Effector memory CD8-positive, alpha-beta T cell (primary cell): ENCODE measurements at places on chromosomes 7 and 10.

- no peak overlapping the region for H3K27ac ChIP-seq
- no peak for DNase-seq
- H3K4me3 ChIP-seq = no peak overlapping the region
- no peaks in the 10 kb centered on the region for H3K4me1 ChIP-seq
- no peaks in the 10 kb centered on the region for H3K36me3 ChIP-seq
Measured at GRCh38 chr7:86025807-86026206, 617.9 kb upstream of the GRM3 start.

DNA sequence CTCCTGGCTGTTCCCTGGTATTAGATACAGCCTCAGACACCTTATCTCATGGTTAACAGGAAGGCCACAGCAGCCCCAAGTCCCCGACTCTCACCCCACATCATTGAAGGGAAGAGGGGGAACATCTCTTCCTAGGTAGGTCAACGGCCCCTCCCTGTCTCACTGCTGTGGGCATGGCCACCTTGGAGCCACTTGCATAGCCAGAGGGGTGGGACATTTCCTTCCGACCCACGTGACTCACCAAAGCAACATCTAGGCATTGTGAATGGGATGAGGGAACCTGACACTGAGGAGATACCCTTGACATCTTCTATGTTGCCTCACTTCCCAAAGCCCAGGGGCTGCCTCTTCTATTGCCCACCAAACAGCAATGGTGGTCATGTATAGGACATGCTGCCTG is 68.5 kb upstream of the GPR26 start:
- no peak overlapping the region for H3K27ac ChIP-seq
- H3K36me3 ChIP-seq = no peaks in the 10 kb centered on the region
- H3K4me1 ChIP-seq = no peaks in the 10 kb centered on the region

DNA sequence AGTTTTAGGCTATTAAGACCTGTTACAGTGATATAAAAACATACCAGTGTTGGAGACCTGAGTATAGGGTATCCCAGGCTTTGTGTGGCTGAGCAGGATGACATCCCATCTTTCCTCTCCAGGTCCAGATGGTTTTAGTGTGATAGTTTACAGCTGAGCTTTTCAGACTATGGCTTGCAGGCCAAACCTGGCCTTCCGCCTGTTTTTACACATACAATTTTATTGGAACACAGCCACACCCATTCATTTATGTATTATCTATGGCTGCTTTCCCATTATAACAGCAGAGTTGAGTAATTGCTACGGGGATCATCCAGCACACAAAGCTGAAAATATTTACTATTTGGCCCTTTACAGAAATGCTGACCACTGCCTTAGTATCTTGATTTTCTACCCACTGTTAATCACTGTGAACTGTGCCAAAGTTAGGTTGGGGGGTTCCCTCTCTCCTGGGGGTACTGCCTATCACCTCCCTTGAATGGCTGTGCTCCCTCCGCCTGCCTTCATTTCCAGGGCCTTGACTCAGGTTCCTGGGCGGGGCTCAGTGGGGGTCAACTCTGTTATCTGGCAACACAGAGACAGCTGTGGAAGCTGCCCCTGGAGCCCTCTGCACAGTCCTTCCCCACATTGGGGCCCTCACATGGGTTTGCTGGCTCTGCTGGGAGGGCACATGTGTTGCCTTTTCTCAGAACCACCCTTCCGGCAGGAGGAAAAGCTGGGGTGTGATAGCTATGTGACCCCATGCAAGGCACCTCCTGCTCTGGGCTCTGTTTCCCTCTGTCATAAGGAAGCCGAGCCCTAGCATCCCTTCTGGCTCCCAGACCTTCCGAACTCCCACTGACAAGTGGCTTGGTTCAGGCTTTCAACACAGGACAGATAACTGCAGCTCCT is 40.3 kb upstream of the SH2D4B start:
- H3K36me3 ChIP-seq = peaks cover 30% of the 10 kb centered on the region
- no peaks in the 10 kb centered on the region for H3K27me3 ChIP-seq

DNA sequence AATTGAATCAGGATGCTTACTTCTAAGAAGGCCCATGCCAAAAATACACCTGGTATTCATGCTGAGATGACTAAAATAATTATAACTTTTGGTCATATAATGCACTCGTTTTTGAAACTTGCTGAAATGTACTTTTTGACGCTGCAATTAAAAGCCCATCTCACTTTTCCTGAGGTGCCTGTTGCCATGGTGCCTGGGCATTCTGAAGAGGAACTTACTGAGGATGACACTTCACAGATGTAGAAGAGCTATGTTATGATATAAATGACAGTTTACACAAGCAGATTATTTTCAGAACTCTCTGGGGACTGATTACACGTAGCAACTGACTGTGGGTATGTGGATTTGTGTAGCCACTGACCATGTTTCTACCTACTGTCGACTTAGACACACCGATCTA is 182.4 kb downstream of the TPK1 start:
- no peak overlapping the region for H3K4me3 ChIP-seq
- no peak for DNase-seq
- no peaks in the 10 kb centered on the region for H3K4me1 ChIP-seq

DNA sequence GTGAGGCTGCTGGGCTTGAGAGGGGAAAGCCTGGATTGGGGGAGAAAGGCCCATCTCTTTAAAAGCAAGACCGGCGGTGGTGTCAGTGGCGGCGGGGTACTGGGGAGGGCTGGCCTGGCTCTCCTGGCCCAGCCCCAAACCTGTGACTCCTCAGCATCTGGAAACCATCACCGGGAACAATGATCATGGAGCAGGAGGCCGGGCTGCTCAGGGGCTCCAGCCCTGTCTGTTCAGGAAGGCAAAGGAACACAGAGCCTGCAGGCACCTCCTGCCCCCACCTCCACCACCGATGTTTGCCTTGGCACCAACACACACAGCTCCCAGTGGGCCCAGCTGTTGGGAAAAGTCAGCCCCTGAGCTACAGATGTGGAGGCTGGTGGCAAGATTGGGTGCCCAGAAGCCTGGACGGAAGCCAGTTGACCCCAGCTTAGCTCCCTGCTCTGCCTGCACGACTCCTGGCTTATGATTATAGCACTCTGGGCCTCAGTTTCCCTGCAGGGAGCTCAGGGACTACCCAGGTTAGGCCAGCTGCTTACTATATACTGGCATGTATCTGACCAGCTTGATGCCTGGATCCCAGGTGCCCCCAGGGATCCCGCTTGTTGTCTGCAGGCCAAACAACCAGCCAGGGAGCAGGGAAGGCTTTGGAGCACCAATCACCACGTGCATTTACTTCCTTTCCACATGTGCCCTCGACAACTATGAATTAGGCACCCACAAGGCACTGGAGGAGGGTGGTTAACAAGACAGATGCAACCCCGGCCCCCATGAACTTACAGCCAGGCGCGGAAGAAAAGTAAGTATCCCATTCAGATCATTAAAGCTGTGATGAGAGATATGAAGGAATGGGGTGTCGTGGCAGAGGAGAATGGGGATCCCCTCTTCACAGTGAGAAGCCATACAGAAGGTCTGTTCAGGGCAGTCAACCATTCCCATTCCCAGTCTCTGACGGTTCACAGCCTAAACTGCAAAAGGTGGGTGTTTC is 37.3 kb downstream of the ZCCHC24 start:
- DNase-seq = no peak
- H3K27ac ChIP-seq = no peak overlapping the region
- no peak overlapping the region for H3K4me3 ChIP-seq
- H3K36me3 ChIP-seq = no peaks in the 10 kb centered on the region
- H3K27me3 ChIP-seq = no peaks in the 10 kb centered on the region
- H3K4me1 ChIP-seq = peaks cover 3% of the 10 kb centered on the region

- no peak overlapping the region for H3K27ac ChIP-seq
- H3K36me3 ChIP-seq = peaks cover 4% of the 10 kb centered on the region
- H3K4me3 ChIP-seq = no peak overlapping the region
- H3K27me3 ChIP-seq = no peaks in the 10 kb centered on the region
Measured at GRCh38 chr7:117036836-117037235, 83.5 kb downstream of the ST7 start.

GRCh38 chr10:130739757-130740145 is 571.8 kb downstream of the TCERG1L start:
- no peaks in the 10 kb centered on the region for H3K36me3 ChIP-seq
- H3K27ac ChIP-seq = no peak overlapping the region
- no peaks in the 10 kb centered on the region for H3K4me1 ChIP-seq
- H3K27me3 ChIP-seq = no peaks in the 10 kb centered on the region

DNA sequence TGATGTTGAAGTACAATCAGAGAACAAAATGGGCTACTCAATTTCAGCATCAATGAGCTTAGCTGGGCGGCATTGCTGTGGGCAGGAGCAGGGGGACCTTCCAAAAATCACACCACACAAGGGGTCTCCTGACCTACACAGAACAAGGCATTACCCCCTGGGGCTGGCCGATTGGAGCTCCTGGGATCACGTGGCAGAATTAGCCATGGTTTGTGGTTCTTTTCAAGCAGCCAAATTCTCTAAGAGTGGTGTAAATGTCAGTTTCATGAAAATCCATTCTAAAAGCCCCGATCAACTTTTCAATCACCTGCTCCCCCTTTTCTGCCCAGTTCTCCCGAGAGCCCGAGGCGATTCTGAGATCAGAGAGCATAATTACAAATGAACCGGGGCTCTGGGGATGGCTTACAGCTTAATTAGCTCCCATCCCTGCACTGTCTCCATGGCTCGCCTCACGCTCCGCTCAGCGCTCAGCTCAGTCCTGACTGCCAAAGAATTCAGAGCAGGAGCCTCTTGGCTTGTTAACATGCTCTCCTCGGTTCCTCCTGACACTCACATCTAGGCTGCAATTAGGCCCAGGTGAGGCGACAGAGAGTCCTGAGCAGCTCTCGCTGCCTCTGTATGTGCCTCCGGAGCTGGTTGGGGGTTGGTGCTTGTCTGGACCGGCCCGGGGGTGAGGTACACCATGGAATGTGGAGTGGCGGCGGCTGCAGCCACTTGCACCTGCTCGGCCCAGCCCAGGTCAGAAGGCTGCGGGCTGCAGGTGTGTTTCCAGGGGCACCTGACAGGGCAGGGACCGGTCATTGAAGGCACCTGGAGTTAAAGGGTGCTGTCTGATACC is 111.8 kb downstream of the WDR11 start:
- H3K4me3 ChIP-seq = no peak overlapping the region
- peaks cover 5% of the 10 kb centered on the region for H3K36me3 ChIP-seq
- H3K27ac ChIP-seq = no peak overlapping the region
- H3K4me1 ChIP-seq = no peaks in the 10 kb centered on the region
- H3K27me3 ChIP-seq = peaks cover 46% of the 10 kb centered on the region
- no peak for DNase-seq

DNA sequence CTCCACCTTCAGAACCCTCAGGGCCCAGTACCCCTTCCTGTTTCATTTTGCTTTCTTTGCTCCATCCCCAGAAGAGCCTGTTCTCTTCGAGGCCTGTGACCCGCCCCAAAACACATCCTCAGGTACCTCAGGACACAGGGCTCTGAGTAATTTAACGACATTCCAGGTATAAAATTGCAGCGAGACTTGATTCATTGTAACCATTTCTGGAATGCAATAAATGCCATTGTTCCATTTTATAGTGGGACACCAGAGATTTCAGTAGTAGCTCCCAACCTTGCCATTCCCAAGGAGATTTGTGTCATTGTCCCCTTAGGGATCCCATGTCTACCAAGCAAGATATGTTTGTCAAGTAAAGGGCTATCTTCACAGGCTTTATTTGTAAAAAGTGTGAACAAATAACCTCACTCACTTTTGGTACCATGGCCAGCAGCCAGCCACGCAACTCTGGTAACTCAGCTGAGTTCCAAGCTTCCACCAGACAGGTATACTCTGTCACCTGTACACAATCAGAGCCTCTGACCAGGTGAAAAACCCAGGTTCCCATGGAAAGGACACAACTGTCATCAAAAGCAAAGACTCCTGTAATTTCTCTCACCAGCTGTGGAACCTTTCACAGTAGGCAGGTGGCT is 441.3 kb downstream of the PLXNA4 start:
- no peaks in the 10 kb centered on the region for H3K36me3 ChIP-seq
- H3K27ac ChIP-seq = no peak overlapping the region
- H3K4me3 ChIP-seq = no peak overlapping the region
- H3K4me1 ChIP-seq = no peaks in the 10 kb centered on the region
- H3K27me3 ChIP-seq = peaks cover 29% of the 10 kb centered on the region

DNA sequence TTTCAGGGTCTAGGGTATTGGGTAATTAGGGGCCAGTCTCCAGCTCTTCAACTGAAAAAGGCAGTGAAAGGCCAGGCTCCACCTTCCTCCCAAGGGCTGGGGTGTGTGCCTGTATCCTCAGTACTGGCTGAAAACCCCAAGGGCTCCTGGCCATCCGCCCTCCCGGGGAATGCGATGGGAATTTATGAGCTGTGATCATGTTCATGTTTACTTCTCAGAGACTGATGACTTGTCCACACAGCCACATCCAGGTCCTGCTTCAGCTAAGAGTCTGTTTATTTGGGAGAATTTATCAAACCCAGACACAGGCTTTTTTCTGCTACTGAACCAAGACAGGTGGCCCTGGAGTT is 91.7 kb downstream of the CCDC3 start:
- H3K4me3 ChIP-seq = no peak overlapping the region
- H3K36me3 ChIP-seq = peaks cover 3% of the 10 kb centered on the region
- no peak overlapping the region for H3K27ac ChIP-seq
- no peak for DNase-seq
- no peaks in the 10 kb centered on the region for H3K4me1 ChIP-seq

- H3K36me3 ChIP-seq = no peaks in the 10 kb centered on the region
- DNase-seq = no peak
- H3K27me3 ChIP-seq = peaks cover 22% of the 10 kb centered on the region
- H3K4me1 ChIP-seq = no peaks in the 10 kb centered on the region
Measured at GRCh38 chr7:47582764-47583738, 1.1 kb upstream of the TNS3 start.

GRCh38 chr10:12735843-12736462 is 265.6 kb downstream of the CCDC3 start:
- H3K36me3 ChIP-seq = peaks cover 6% of the 10 kb centered on the region
- no peak overlapping the region for H3K4me3 ChIP-seq
- DNase-seq = no peak

DNA sequence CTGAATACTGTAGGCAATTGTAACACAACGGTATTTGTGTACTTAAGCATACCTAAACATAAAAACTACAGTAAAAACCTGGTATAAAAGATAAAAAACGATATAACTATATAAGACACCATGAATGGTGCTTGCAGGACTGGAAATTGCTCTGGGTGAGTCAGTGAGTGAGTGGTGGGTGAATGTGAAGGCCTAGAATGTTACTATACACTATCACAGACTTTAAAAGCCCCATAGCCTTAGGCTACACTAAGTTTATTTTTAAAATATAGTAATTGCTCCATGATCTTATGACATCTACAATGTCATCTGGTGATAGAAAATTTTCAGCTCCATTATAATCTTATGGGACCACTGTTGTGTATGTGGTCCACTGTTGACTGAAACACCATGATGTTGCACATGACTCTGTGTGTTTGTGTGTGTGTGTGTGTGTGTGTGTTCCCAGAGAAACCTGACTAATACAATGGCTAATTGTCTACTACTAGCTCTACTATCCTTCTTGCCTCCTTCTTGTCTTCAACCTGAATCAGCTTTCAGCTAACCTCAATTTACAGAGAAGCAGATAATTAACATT is 27.6 kb upstream of the PRPF18 start:
- no peaks in the 10 kb centered on the region for H3K4me1 ChIP-seq
- H3K27ac ChIP-seq = no peak overlapping the region
- H3K27me3 ChIP-seq = peaks cover 34% of the 10 kb centered on the region
- DNase-seq = no peak
- no peak overlapping the region for H3K4me3 ChIP-seq
